ENCODE measurements at places on chromosomes 3 and 15.

GRCh38 chr3:8325306-8325705 lies 176.3 kb upstream of the LMCD1 start:
- no peak for DNase-seq

DNA sequence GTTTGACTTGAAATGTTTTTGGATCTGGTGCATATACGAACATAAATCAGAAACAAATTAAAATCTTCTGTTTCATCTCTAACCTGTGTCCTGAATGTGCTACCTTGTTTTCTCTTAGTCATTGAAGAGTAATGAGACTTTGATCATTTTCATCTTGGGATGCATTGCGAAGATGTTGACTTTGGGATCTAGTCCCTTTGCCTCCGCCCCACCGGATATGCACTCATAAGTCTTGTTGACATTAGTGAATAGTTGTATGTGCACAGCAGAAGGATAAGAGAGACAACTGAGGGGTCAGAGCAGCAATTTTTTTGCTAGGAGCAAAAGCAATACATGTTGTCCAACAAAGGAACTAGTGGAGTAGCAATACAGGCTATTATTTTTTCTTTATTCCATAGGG lies 35.9 kb upstream of the SPRED1 start:
- no peak for DNase-seq

- DNase-seq = no peak
Observed at GRCh38 chr3:9392041-9392440, 5.4 kb upstream of the SETD5 start.

- DNase-seq = no peak
Observed at GRCh38 chr3:155890671-155891190, 20.3 kb downstream of the GMPS start.

- no peak for DNase-seq
Observed at GRCh38 chr3:149536429-149536828, 61.9 kb downstream of the TM4SF4 start.

DNA sequence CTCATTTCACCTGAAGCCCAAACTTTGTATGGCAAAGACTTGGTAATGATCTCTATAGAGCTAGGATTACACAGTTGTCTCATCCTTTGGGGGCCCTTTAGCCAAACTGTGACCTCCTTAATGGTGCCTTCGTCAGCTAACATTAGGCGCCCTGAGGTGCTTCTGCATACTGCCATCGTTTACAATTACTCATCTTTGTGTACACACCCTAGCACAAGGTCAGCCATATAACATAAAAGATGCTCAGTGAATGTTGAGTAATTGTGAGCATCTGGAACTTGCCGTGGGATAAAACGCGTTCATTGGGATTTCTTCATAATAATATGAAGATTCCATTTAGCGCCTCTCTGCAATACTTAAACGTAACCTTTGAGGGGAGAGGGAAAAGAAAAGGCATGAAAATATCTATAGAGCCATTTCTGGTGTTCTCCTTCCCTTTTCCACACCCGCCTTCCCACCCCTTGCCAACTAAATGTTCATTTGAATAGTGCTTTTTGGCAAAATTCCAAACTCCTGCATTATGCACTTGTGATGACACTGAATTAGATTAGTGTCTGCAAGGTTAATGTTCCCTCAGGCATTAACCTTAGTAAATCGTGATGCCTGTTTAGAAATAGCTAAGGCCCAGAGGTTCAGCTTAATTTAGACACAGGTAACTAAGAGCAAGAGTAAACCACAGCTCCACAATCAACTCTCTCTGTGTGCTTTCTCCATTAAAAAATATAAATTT lies 990 bp upstream of the ZNF148 start:
- no peak for DNase-seq

GRCh38 chr3:126773167-126773566 lies 69.1 kb downstream of the CHCHD6 start:
- no peak for DNase-seq

DNA sequence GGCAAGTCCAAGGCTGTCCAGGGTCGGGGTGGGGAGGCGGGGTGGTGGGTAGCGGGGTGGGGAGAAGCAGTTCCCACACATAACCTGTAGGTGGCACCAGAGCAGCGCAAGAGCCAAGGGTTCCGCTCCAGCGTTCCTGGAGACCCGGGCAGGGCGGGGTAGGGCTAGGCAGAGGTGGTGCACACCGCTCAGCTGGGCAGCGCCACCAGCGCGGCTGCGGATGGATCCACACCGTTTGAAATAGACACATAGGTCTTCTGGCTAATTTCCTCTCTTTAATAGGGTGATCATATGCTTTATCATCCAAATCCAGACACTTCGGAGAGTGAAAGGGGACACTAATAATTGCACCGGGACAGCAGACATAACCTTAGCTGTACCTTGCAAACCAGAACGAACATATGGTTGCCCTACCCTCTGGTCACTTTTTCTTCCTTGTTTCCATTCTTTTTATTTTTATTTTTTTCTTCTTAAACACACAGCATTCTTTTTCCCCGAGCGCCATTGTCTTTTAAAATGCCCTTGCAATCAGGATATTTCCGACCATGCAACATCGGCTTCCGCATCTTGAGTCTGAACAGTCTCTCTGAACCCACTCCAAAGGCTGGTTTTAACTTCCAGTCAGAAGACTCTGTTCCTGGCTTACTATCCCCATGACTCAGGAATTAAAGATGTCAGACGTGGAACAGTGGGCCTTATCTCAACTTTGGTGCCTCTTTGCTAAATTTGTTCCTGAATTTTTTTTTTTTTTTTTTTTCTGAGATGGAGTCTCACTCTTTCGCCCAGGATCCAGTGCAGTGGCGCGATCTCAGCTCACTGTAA lies 12.5 kb upstream of the ZSCAN2 start:
- peak; percentile 76 for DNase-seq

- DNase-seq = no peak
Observed at GRCh38 chr3:188446766-188447165, 292.8 kb downstream of the LPP start.

- DNase-seq = no peak
Observed at GRCh38 chr15:39198044-39199000, 382.6 kb upstream of the THBS1 start.

DNA sequence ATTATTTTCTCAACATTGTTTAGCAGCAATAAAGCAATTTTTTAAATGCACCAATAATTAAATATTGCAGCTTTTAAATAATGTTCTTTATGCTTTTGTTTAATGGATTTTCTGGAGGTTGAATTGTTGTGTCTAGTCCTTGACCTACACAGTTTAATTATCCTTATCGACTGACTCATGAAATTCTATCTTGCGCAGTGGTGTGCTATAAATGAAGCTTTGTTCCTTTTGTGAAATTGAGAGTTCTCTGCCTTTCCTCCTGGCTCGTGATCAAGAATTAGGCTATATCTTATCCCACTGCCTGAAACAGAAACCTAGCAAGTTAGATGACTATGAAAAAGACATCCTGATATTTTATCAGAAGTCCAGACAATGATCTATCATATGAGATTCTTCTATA lies 37.0 kb upstream of the PIK3R4 start:
- DNase-seq = no peak

- no peak for DNase-seq
Observed at GRCh38 chr3:105611304-105612192, 244.8 kb downstream of the ALCAM start.

DNA sequence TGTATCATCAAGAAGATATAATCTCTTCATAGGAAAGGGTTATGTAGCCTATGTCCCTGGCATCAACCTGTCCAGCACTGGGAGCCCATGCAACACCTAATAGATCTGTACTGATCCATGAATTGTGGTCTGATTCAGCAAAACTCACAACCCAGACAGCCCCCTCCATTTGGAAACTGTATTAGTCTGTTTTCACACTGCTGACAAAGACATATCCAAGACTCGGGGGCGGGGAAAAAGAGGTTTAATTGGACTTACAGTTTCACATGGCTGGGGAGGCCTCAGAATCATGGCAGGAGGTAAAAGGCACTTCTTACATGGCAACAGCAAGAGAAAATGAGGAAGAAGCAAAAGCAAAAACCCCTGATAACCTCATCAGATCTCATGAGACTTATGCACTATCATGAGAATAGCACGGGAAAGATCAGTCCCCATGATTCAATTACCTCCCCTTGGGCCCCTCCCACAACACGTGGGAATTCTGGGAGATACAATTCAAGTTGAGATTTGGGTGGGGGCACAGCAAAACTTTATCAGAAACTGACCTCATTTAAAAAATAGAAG lies 83.3 kb downstream of the TRIM42 start:
- no peak for DNase-seq

- no peak for DNase-seq
Observed at GRCh38 chr3:8516047-8516661, 14.5 kb downstream of the LMCD1 start.

DNA sequence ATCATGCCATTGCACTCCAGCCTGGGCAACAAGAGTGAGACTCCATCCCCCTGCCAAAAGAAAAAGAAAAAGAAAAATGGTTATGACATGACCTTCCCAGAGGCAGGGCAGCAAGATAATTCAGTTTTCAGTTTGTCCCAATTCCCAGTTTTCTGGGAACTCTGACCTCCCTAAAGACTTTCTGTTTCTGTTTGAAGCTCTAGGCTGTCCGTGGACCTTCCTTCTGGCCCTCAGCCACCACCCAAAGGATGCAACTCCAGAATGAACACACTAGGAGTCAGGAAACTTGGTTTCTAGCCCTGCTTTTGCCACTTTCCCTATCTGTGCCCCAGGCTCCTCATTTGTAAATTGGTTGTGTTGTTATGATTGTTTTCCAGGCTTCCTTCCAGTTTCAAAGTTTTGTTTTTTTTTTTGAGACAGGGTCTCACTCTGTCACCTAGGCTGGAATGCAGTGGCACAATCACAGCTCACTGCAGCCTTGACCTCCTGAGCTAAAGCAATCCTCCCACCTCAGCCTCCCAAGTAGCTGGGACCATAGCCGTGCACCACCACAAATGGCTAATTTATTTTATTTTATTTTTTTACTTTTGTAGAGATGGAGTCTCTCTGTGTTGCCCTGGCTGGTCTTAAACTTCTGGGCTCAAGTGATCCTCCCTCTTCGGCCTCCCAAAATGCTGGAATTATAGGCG lies 68.6 kb downstream of the CDC25A start:
- no peak for DNase-seq

All from activated T-helper 1 cell treated with anti-CD3 and anti-CD28 coated beads, Interleukin-2, amount 50 U/mL, for 16 hours (primary cell).